Activated CD4-positive, alpha-beta T cell treated with anti-CD3 and anti-CD28 coated beads, Interleukin-2, amount 10 ng/mL, durations not matched to agents 24 days and 14 days (primary cell): ENCODE measurements at places on chromosomes 5 and 9.

GRCh38 chr5:174916227-174916626 lies 191.8 kb downstream of the MSX2 start:
- DNase-seq, result no peak

GRCh38 chr5:14267991-14268708 lies 125.0 kb downstream of the TRIO start:
- no peak for DNase-seq

- no peak for DNase-seq
These were observed 120.7 kb upstream of the PCA3 start for GRCh38 chr9:76643399-76644117.

DNA sequence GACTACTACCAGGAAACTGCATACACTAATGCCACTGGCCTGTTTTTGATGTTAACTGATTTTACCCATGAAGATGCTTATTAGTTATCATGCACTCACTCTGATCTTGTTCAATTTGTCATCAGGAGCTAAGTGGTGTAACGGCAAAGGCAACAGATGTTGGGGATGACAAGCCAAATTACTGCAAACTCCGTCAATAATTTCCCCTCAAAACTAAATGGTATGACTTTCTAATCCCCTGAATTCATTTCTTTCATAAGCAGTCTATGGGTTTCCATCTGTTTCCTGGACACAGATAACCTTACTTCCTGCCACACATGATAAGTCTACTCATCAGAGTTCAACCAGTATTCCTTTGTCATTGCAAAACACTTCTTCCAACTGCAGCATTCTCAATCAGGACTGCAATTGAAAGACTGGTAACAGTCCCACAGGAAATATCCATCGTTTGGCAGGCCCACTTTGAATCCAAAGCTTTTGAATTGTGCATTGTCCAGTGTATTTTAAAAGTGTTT lies 96.2 kb upstream of the SMC2 start:
- no peak for DNase-seq

- DNase-seq, result no peak
These were observed 48.5 kb upstream of the ANKH start for GRCh38 chr5:14920121-14920520.

DNA sequence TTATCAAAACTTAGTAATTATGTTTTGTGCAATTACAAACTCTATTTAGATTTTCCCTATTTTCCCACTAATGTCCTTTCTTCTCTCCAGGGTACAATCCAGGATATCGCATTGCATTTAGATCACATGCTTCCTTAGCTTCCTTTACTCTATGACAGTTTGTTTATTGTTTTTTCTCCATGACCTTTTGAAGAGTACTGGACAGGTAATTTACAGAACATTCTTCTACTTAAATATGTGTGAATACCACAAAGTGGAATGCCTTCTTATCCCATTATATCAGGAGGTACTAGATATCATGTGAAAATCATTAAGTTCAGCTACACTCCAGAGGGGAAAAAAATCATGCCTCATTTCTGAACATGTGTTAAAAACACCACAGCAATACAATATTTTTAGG lies 776.6 kb upstream of the CDH9 start:
- DNase-seq, result no peak
